ENCODE measurements at places on chromosomes 4 and X.

DNA sequence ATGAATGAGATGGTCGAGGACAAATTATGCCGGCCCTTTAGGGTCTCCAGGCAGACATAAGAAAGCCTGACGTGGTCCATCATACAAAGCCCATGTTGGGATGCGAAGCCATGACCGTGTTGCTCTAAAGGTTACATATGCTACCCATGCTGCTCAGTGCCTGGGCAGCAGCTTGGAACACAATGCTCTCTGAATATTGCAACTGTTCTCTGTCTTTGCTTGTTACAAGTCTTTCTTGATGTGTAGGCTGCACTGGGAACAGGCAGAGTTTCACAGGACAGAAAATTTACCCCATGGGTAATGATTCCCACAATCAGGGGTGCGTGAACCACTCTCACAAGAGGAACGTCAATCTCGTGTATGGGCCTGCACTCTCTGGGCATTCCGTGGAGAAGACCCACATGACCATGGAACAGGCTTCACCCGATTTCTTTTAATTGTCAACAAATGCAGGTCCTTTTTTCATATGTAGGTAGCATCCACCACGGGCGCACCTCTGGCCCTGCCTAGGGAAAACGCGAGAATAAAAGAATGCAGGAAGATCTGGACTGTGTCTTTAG lies 66.3 kb downstream of the NBDY start:
- DNase-seq = no peak

- no peak for DNase-seq
Observed at GRCh38 chr4:125572601-125573000, 257.8 kb downstream of the FAT4 start.

DNA sequence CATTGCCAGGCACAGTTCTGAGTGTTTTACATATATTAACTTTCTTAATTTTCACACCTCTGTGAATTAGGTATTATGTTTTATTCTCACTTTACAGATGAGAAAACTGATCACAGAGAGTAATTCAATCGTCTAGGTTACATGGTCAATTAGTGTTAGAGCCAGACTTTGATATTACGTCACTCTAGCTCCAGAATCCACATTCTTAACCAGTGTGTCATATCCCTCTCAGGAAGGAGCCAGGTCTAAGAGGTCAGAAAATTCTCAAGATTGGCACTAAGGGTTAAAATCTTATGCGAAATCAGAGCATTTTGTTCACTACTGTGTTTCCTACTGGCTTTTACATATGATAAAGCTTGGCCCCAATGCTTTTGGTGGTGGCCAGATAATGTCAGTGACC lies 7.4 kb downstream of the DMP1 start:
- no peak for DNase-seq

DNA sequence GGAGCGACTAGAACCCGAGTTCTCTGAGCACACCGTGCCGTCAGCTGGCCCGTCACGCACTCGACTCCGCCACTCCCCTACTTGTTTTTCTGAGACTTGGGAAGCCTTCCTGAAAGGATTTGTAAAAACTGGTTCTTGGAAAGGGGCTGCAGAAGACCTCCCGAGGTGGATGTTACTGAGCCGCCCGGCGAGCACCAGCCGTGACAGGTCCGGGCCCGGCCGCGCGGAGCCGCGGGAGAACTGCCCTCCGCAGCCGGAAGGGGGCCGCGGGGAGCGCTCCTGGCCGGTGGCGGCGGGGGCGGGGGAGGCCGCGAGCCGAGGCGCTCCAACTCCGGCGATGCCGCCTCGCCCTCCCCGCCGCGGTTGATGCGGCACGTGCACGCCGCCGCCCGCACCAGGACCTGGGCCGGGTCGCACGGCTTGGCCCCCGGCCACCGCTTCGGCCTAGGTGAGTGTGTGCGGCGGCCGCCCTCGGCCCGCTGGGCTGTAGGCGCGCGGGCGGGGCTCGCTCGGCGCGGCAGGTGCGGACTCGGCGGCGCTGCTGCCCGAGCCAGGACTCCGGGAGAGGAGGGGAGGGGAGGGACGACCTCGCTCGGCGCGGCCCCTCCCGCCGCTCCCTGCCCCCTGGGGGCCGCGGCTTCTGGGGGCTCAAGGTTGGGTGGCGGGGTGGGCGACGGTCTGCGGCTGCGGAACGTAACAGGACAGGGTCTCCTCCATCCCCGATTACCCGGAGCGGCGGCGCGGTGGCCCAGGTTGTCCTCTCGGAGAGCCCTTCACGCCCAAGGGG lies 1.7 kb downstream of the SPRY1 start:
- no peak for DNase-seq

GRCh38 chr4:120664851-120665250 lies 257.7 kb downstream of the PRDM5 start:
- DNase-seq = no peak

GRCh38 chr4:90189178-90189577 lies 62.0 kb downstream of the CCSER1 start:
- DNase-seq = no peak

DNA sequence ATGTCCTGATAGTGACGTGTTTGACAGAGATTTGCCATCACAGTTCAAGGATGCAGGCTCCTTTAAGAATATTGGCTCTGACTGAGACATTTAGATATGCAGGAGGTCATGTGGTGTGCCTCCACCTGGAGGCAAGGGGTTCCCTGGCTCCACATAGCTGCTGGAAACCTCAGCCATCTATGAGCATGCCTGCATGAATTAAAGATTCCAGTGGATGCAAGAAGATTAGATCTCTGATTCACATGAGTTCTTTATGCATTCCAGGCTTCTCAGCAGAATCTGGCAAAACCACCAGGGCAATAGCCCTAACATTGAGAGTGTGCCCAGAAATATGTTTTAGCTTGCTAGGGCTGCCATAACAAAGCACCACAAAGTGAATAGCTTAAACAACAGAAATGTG lies 298.5 kb upstream of the AADAT start:
- no peak for DNase-seq

DNA sequence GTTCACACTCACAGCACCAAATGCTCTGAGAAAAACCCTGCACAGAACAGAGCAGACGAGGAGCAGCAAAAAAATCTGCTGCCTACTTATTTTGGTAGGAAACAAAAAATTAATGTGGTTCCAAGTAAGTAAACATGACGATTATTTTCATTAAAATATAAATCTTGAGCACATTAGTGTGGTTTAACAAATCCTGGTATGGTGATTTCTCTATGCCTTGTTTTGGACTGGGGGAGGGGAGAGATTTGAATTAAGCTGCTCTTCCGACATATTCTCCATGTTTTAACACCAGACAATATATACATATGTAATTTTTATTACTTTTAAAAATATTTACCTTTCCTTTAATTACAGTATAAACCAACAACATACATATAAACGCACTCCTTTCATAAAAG lies 1.8 kb downstream of the CAMK2D start:
- no peak for DNase-seq

DNA sequence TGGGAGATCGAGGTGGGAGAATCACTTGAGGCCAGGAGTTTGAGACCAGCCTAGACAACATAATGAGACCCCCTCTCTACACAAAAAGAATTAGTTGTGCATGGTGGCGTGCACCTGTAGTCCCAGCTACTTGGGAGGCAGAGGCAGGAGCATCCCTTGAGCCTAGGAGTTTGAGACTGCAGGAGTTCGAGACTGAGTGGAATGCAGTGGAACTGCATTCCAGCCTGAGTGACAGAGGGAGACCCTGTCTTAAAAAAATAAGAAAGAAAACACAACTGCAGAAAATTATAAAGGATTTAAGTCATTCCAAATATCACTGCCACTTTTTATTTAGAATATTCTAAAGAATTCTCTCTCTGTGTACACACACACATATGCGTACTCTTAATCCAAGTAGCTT lies 18.4 kb downstream of the HPRT1 start:
- no peak for DNase-seq

DNA sequence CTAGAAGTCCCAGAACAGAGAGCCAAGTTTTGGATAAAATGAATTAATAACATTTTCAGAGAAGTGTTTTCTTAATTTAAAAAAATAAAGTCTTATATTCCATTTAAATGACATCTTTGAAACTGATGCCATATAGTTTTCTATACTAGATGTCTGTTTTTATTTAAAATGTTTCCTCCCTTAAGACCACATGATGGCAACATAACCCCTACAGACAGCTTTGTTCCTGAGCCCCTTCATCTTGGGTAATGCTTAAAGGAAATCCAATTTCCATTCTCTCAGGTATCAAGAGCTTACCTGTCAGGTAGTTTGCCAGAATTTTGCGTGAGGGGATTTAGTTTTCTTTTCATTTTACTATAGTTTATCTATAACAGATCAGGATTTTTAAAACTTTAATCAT lies 181.4 kb upstream of the UGT8 start:
- no peak for DNase-seq

DNA sequence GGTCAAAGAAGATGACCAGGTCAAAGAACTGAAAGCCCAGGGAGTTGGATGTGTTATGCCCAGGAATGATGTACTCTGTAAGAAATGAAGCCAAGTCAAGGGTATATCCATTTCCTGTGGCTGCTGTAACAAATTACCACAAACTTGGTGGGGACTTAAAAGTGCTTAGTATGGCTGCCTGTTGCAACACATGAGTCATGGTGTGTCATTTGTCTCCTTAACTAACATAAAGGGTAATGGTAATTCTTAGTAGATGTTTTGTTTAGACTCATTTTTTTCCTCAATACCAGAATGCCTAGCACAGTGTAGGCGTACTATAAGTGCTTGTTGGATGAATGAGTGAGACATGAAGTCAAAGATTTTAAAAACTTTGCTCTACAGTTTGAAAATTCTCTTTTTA lies 45.7 kb downstream of the SYTL5 start:
- no peak for DNase-seq

DNA sequence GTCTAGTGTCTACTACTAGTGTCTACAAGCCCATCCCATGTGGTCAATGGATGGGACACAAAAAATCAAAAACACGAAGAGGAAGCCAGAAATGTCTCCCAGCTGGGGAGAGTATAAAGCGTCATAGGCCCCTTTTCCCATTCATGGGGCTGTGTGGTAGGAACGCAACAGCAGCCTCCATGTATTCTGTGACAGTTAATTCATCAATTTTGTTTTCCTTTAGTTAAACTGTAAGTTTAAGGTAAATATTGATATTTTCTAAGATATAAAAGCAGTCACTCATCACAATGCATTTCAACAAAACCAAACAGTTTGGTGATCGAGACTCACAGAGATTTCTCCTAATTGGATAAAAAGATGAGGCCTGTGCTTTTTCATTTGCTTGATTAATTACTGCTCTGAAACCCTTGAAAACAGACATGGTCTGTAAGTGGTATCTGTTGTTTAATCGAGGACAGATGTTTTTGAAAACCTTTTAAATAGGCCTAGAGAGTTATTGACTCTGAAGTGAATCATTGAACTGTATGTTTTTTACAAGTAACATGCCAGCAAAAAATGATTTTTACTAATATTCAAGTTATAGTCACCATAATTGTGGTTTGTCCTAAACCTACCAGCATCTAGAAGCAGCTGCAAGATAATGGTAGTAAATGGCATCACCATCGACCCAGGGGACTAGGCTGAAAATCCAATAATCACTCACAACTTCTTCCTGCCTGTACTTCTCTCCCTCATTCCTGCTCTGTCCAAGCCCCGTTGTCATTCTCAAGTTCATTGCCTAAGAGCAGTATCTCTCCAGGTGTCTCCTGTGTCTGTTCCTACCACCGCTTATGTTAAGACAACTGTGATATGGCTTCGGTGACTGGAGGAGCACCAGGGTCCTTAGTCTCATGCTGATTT lies 87.7 kb upstream of the SHISA3 start:
- DNase-seq = no peak

GRCh38 chr4:44563496-44563895 lies 87.9 kb downstream of the YIPF7 start:
- no peak for DNase-seq

- no peak for DNase-seq
Observed at GRCh38 chrX:31931225-31931624, 859.4 kb upstream of the FTHL17 start.

DNA sequence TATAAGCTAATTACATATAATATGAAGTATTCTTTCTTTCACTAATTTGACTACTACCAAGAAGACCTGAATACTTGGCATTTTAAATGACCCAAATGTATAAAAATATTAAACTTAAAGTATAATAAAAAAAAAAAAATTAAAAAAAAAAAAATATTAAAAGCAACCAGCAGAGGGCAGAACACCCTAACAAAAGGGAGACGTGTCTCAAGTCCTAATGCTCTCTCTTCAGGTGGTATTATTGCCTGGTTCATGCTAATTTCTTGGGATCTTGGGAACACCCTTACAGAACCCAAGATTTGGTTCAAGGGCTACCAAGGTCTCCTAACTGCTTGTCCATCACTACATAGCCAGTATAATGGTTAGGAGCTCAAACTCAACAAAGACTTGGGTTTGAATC lies 754.8 kb downstream of the RAB28 start:
- DNase-seq = no peak

- no peak for DNase-seq
Observed at GRCh38 chr4:153937289-153937688, 148.4 kb upstream of the SFRP2 start.

GRCh38 chrX:19177721-19178120 lies 55.5 kb upstream of the ADGRG2 start:
- no peak for DNase-seq

- peak; percentile 68 for DNase-seq
Observed at GRCh38 chr4:153084980-153085630, 119.1 kb upstream of the TRIM2 start.

DNA sequence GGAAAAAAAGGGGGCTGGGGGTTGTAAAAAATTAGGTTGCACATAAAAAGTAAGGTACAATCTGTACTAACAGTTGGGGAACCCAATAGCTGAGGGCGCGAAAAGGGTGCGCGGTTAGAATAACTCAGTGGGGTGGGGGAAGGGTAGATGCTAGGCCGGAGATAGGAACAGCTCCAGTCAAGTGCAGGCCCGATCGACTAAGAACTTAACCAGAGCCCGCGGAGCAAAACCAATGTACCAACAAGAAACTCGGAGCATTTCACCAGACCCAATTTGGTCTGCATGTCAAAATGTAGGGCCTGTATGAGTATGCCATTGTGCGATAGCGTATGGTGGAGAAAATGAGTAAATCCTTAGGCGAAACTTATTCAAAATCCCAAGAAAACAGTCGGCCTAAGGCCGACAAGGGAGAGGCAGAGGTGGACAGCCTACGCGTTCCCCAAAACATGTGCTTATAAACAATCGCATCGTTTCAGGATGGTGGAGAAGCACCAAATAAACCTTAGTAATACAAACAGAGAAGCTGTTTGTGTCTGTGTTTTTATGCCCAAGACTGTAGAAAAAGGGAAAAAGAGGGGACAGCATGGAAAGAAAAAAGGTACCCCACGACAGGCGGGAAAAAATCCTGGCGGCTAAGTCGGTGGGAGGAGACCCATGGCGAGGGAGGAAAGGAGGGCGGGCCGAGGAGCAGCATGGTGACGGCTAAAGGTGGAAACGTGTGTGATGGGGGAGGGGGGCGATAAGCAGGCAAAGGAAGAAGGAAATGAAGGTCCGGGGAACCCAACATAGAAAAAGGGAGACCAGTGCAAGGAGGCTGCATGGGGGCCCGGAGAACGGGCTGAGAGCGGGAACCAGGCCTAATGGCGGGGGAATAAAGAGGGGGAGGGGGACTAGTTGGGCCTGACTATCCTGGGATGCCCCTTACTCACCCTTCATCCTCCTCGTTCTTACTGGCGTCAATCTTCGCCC lies 990 bp downstream of the HNRNPD start:
- peak; percentile 59 for DNase-seq

- no peak for DNase-seq
Observed at GRCh38 chr4:166460769-166461550, 587.9 kb downstream of the TLL1 start.

Measured in stimulated activated CD8-positive, alpha-beta memory T cell treated with anti-CD3 and anti-CD28 coated beads, Interleukin-7, amount 100 ng/mL, for 4 hours (primary cell).